Effector memory CD4-positive, alpha-beta T cell (primary cell): ENCODE measurements at places on chromosomes 3 and 15.

- DNase-seq: no peak
Measured at GRCh38 chr3:196039359-196039758, 42.5 kb downstream of the TFRC start.

GRCh38 chr3:28328188-28329151 is 20.1 kb upstream of the ZCWPW2 start:
- DNase-seq: no peak

DNA sequence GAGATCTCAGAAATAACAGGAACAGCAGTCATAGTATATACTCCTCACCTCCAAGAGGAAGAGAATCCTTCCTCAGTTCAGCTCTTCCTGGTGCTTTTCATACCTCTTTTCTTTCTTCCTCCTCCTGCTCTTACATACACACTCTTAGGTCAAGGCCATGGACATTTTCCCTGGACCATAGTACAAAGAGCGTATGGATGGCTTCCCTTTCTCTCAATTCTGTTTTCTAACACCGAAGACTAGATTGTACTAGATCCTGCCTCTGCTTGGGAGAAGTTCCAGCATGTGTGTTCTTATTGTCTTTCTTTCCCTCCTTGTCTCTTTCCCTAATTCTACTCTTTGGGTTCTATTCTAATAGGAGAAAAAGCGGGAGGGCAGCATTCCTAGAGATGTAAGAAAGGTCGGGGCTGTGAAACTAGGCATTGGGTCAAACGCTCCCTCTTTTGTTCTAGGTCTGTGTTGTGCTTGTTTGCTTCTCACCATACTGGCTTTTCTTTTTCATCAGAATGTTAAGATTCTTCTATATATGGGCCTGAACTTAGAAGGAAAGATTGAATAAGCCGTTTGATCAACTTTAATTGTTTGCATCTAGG is 77.4 kb downstream of the VPS8 start:
- no peak for DNase-seq

- DNase-seq: no peak
Measured at GRCh38 chr15:33069161-33069560, 125.4 kb downstream of the FMN1 start.

- no peak for DNase-seq
Measured at GRCh38 chr3:8766148-8766547, 3.3 kb downstream of the OXTR start.

DNA sequence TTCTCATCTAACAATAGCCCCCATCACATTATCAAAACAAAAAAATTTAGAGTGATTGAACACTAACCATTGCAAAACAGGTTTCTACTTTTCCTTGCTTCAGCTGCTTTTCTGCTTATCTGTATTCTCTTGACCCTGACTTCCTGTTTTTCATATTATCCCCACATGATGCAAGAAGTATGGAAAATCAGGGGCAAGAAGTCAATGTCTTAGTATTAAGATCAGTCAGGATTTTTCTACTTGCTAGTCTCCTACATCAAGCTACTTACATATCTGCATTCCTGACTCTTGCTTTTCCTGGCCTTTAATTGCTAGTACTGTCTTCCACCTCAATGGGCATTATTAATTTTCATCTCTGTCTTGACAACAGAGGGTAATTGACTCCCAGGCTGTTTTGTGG is 300.2 kb downstream of the OTOL1 start:
- no peak for DNase-seq

DNA sequence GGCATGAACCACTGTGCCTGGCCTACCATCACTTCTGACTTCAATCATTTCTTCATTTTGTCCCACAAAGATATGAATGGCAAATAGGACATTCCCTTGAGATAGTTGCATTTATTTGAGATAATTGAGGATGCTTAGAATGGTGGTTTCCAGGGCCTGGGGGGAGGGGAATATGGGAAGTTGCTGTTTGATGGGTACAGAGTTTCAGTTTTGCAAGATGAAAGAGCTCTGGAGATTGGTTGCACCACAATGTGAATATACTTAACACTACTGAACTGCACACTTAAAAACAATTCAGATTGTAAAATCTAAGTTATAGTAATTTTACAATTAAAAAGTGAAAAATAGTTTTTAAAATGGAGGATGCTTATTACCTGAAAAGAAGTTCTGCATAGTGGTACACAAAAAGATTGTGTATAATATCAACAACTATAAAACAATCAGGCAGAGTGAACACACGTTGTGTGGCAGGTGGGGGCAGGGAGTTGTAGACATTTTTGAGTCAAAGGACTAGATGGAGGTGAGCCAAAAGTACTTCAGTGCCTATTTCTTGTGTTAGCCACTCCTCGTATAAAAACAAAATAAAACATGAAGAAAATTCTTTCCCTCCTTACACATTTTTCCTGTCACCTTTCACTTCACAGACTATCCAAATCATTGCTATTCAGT is 18.5 kb upstream of the RIOX2 start:
- no peak for DNase-seq

GRCh38 chr3:31353166-31353565 is 179.6 kb upstream of the STT3B start:
- no peak for DNase-seq

- DNase-seq: no peak
Measured at GRCh38 chr3:138072796-138073195, 42.6 kb downstream of the DZIP1L start.

GRCh38 chr15:39140060-39140604 is 440.7 kb upstream of the THBS1 start:
- DNase-seq: no peak

GRCh38 chr3:43526956-43527355 is 94.9 kb downstream of the ANO10 start:
- no peak for DNase-seq

GRCh38 chr15:29712149-29712885 is 110.0 kb downstream of the TJP1 start:
- DNase-seq: no peak

DNA sequence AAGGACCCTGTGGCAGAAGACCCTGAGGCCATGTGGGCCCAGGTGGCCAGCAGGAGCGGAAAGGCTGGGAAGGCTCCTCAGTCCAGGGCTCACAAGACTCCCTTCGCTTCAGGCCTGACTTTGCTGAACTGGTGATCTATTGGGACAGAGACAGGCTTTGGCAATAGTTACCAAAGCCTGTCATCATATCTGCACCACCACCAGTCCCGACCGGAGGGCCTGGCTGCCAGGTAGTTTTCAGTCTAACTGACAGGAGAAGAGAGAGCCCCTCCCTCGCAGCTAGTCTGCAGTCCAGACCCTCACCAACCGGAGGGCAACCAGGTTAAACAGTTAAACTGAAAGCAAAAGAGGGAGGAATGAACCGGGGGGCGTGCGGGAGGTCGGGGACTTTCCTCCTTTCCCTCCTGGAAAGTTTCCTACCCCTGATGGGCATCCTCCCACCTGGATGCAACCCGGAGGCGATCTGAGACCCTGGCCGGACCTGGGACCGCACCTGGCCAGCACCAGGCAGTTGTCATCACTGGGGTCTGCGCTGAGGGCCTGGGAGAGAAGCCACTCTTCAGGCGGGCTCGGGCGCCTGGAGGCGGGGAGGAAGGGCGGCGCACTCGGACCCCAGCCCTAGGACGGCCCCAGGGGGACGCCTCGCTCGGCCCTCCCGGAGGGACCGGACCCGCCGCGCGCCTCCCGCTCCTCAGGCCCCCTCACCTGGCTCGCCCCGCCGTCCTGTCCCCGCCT is 435 bp downstream of the RAB27A start:
- DNase-seq: peak; percentile 23

- DNase-seq: no peak
Measured at GRCh38 chr3:86913160-86913559, 77.8 kb downstream of the VGLL3 start.

DNA sequence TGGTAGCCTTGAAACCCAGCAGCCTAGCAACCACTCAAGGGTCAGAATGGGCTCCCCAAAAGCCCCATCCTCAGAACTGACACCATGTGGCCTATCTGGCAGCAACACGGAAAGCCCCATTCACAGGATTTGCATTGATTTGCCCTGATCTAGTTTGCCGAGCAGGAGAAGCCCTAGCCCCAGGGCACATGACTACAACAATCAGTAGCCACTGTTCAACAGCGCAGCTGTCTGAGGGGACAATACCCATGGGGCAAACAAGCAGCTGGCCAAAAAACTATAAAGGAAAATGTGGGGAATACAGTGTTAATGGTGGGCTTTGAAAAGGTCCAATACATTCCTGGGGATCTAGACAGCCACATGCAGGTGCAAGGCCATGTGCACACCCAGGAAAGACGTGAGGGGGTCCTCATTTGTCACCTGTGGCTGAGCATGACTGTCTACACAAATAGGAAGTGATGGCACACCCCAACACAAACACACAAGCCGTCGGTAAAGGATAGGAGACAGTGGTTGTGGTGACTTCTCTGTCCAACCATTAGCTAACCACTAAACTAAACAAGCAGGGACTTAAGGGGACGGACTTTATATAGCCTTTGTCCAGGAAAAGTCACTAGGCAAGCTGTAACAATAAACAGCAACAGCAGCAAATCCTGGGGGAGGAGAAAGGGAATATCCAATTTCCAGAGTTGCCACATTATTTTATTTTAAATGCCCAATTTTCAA is 113.7 kb downstream of the LRIG1 start:
- DNase-seq: no peak

DNA sequence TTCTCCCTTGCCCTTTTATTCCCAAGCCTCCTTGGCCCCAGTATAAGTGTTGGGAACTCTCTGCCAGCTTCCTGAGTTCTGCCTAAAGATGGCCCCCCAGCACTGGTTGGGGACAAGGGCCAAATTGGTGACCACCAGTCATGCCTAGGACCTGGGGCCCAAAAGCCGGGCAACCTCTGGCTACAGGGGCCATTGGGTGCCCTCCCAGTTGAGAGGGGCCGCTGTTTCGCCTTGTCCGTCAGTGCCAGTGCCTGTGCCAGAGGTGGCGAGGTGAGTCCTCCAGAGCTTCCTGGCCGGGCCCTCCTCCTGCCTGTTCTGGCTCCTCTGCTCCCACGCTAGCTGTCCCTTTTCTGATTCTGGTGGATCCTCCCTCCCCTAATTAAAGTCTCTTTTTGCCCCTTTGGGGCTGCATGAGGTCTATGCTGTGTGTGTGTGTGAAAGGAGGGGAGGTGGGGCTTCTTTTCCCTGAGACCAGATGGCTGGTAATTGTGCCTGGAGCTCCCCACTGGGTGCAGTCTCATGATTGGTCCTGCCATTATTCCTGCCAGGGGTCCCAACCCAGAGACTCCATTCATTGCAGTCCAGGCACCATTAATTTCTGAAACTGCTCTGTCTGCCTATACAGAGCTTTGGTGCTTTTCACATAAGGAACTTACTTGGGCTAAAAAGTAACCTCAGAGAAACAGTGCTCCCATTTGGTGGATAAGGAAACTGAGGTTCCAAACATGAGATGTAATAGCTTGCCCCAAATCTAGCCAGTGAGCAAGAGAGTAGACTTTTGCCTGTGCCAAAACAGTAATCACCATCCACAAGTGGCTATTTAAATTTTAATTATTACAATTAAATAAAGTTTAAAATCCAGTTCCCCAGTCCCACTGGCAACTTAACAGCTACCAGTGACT is 3.1 kb upstream of the TTLL3 start:
- DNase-seq: no peak

- DNase-seq: no peak
Measured at GRCh38 chr15:68843425-68844311, 23.0 kb upstream of the ANP32A start.

- no peak for DNase-seq
Measured at GRCh38 chr15:88472225-88472624, 4.7 kb downstream of the MRPS11 start.

DNA sequence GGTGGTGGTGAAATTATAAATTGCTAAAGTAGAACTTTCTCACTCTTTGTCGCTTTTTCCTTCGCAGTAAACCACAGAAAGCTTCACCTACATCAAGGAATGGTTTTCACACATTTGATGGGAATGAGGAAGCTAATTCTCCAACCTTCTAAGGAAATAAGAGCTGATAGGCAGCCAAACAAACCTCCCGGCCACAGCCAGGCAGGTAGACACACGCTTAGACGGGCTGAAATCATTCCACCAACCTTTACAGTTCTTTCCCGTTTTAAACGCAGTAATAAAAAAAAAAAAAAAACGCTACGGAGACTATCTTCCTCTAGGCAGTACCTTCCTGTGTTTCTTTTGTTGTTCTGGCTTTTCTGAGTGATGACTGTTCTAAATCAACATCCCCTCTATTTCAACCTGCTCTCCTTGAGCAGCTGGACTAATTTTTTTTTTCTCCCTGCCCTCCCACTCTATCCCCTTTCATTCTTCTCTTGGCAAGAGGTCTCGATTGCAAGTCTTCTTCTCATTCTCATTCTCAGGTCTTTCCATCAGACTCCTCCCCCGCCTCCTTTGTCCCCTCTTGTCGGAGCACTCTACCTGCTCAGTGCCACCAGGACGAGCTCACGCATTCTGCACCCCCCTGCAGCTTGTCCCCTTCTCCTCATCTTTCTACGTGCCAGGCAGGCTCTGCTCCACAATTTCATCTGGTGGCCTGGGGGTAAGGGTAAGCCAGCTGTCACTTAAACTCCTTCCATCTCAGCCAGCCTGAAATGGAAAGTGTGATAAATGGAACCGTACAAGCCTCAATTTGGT is 391.1 kb upstream of the MDFIC2 start:
- no peak for DNase-seq

DNA sequence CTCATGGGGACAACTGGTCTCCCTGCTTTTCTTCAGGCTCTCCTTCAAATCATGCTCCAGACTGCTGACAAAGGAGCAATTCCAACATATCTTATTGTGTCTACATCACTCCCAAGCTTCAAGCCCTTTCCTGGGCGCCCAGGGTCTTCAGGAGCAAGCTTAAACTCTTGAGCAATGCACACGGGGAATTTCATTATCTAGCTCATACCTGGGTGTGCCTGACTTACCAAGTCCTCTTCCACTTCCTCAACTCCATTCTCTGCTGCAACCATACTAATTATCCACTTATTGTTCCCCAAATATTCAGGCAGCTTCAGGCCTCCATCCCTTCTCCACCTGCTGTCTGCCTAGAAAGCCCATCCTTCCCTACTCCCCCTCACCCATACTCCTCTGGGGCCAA is 50.6 kb downstream of the B3GNT5 start:
- DNase-seq: no peak

DNA sequence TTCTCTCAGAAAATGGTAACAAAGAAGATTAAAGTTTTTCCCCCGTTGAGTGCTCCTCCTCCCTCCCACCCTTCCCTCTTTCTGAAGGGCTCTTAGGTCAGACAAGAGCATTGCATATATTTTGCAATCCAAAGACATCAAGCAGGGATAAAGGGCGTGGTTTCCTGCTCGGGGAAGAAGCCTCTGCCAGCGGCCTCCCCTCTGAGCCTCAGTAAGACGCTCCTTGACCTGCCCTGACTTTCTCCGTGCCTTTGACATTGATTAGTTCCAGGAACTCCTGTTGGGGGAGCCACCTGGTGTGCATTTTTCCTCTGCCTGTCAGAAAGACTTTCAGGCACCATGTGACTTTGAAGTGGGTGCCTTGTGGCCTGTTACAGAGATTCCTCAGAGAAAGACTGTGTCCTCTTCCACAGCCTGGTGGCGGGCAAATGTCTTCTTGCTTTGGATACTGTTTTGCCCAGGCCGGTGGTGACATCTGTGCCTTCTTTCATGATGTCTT is 87.2 kb upstream of the TBL1XR1 start:
- DNase-seq: no peak
